CD4-positive, alpha-beta T cell (primary cell): ENCODE measurements at places on chromosomes 5 and 9.

DNA sequence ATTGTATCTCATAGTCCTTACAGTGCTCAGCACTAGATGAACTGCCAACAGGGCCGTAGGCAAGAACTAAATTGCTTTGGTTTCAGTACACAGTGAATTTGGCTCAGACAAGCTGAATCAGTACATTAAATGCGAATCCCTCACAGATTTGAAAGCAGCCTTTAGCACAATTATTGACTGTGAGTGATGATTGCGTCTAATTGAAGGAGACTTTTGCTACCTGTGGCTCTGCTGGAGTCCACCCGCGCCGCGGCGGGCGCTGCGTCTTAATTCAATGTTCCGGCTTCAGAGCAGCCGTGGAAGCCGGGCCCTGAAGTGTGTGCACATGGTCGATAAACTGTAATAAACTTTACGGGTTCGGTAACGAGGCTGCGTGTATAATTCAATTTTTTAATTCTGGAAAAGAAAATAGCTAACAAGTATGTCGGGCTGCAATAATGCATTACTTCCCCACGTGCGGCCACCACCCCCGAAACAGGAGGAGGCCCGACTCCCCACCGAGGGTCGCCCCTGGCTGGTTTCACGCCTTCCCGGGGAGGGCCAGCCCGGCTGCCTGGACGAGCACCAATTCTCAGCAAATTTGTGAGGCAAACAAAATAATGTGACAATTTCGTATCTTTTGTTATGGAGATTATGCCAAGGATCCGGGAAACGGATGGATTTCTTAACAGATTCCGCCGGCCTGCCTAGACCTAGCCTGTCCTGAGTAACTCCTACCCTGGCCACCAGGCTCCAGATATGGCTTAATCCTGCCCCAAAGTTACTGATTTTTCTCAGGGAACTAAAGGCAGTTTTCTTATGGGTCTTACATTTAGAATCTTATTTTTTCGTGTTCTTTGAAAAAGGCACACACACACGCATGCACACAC is 269.4 kb upstream of the IRX1 start:
- no peak for DNase-seq

DNA sequence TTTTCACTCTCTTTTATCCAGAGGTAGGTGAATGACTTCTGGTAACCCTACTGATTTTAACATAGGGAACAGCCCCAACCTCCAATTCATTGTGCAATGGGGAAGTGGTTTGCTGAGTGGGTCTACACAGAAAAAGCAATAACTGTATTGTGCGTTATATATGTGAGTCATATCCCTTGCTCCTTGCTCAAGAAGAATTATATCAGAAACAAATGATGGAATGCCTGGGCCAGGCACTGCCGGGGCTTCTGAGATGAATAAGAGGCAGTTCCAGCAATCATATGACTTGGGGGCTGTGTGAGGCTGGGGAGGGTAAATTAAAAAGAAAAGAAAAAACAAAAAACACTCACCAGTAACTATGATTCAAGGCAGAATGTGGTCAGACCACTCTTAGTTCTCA is 79.2 kb upstream of the ABCA1 start:
- peak; percentile 52 for DNase-seq

DNA sequence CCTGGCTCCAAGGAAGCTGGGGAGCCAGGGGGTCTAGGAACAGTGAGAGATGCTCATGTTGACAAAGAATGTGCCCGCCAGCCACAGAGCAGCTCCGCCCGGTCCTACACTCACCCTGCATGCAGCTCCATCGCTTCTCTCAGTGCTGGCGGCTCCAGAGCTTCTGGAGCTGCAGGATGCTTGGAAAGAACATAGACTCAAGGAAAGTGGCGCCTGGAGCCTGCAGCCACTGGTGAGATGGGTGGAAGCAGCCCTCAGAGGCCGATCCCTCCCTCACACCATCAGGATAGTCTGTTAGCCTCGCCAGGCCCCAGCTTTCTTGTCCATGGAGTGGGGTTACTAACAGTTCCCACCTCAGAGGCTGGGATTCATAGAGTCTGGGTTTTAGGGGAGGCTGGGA is 26.4 kb upstream of the SLC6A19 start:
- DNase-seq: no peak

GRCh38 chr5:35248843-35249780 is 18.8 kb upstream of the PRLR start:
- DNase-seq: no peak

- DNase-seq: no peak
Measured at GRCh38 chr5:7218141-7218540, 177.8 kb upstream of the ADCY2 start.

DNA sequence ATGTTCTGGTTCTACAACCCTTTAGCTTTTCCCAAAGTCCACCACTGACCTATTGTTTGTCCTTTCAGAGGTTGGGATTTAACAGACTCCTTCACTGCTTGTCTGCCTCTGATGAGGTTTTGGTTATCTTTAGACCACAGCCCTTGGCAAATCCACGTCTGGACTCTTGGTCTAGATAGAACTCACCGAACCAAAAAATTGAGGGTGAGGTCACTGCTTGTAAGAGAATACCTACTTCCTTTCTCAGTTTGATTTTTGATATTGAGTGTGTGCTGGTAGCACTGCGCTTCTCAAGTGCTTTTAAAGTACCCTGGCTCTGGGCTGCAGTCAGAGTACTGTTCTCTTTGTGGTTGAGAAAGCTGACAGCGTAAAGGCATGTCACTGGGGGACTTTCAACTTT is 61.7 kb downstream of the JMY start:
- DNase-seq: no peak
